ENCODE measurements at places on chromosomes 12 and 14. TPM values are rescaled to one million over a fixed set of nuclear protein-coding genes. Genes with fewer than 3 reads are reported as not detected.

Gene STXBP6
- polyA plus RNA-seq = not detected

Gene DDN
- not detected for polyA plus RNA-seq

Gene CACNA2D4
- 5.7 TPM for polyA plus RNA-seq

Gene ADCY4
- polyA plus RNA-seq = 0.25 TPM

Gene DDX24
- polyA plus RNA-seq = 190 TPM

Gene SCNN1A
- polyA plus RNA-seq = 1.2 TPM

Gene ADAMTS20
- polyA plus RNA-seq = not detected

Gene SERPINA5
- not detected for polyA plus RNA-seq

Gene AMHR2
- polyA plus RNA-seq = not detected

Gene KLHL33
- not detected for polyA plus RNA-seq

Gene DPF3
- polyA plus RNA-seq = 0.07 TPM

Gene TMEM117
- polyA plus RNA-seq = 4.2 TPM

Gene CBLN3
- polyA plus RNA-seq = 0.24 TPM

Gene PMCH
- not detected for polyA plus RNA-seq

Gene CLEC7A
- not detected for polyA plus RNA-seq

Gene NRIP2
- 1.6 TPM for polyA plus RNA-seq

Gene OAS2
- polyA plus RNA-seq = 63.6 TPM

Gene FBXO33
- polyA plus RNA-seq = 19.8 TPM

Gene MYL2
- polyA plus RNA-seq = not detected

Gene ACSS3
- polyA plus RNA-seq = not detected

Gene ASPG
- polyA plus RNA-seq = not detected

Gene BAZ2A
- polyA plus RNA-seq = 24.8 TPM

Gene RNASE7
- not detected for polyA plus RNA-seq

Gene CPM
- polyA plus RNA-seq = 1.8 TPM

Gene GYS2
- not detected for polyA plus RNA-seq

Gene MGP
- not detected for polyA plus RNA-seq

Gene PRR13
- polyA plus RNA-seq = 493 TPM

Gene PAX9
- polyA plus RNA-seq = not detected

Gene PTHLH
- polyA plus RNA-seq = not detected

Gene CSRP2
- polyA plus RNA-seq = 0.79 TPM

Gene ETV6
- polyA plus RNA-seq = 2.2 TPM

Gene KIF5A
- polyA plus RNA-seq = 0.09 TPM
